LHCN-M2 (cell line): ENCODE measurements at places on chromosomes 7 and 10. TPM values are rescaled to one million over a fixed set of nuclear protein-coding genes. Genes with fewer than 3 reads are reported as not detected.

The UCMA gene
- total RNA-seq: not detected in 2 replicates

The FAM237B gene
- total RNA-seq: not detected in 2 replicates

The PCLO gene
- 0.19 and 0.57 TPM in 2 replicates for total RNA-seq

The HTR7 gene
- total RNA-seq: 18.3 and 19.6 TPM in 2 replicates

DNA sequence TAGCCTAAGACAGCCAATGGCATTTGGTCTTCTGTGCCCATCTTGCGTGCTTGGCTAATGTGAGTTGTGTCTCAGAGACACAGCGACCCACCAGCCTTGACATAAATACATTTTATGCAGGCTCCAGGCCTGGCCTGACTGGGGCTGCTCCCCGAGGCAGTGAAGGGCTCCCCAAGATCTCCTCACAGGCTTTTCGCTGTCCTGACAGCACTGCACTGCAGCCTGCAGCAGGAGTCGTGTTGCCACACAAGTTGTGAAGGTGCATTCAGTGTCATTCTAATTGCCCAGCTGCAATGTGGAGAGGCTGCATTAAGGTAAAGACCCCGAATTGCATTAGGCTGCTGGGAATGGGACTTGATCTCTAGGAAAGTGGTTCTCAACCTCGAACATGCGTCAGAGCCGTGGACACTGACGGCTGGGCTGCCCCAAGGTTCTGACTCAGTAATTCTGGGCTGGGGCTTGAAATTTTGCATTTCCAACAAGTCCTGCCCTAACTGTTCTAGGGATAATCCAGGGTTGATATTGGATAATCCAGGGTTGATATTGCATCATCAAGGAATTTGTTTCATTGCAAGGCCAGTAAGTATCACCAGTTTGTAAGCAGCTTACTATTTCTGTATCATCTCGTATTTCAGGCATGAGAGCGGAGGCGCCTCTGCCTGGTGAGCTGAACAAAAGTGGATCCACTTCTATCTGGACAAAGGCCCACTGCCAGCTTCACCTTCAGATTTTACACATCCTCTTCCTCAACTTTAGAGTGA, 108.7 kb upstream of the INSIG1 start:
- peak; percentile 86 for DNase-seq

GRCh38 chr7:30863706-30864035, 48.0 kb upstream of the AQP1 start:
- DNase-seq: no peak

- DNase-seq: peak; percentile 52
Observed at GRCh38 chr10:484441-484924, 205.0 kb downstream of the DIP2C start.

DNA sequence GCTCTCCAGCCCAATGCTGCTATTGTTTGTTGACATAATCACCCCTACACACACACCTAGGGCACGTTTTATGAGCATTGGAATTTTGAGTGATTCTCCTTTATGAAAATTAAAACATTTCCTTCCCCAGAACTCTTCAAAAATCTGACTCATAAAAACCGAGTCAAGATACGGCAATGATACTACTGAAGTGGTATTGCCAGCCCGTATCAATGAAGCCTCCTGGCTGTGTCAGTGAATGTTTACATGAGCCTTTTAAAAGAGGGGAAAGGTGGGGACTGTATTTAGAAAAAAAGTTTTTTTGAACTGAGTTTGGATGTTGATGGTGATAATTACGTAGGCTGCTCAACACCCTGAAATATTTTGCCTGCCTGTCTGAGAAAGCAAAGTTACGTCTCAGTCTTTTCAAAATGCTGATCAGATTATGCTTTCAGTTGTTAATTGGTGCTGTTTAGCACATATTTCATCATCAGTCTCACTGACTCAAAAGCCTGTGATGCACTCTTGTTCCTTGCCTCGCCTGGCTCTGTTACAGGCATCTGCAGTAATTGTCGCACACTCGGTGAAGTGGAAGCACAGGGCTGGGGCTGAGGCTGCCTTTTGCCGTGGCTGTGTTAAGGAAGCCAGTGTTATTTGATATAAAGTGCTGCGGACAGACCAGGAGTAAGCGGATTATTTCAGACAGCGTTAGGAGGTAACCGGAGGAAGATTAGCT, 157.4 kb upstream of the TCF7L2 start:
- DNase-seq: peak; percentile 40
